ENCODE measurements at places on chromosomes 3 and 15.

- no peak for DNase-seq
Measured at GRCh38 chr15:99438691-99439523, 126.9 kb upstream of the MEF2A start.

GRCh38 chr15:73894133-73894814 lies 20.9 kb downstream of the TBC1D21 start:
- DNase-seq = no peak

GRCh38 chr15:73346735-73347312 lies 21.9 kb downstream of the HCN4 start:
- peak; percentile 73 for DNase-seq

GRCh38 chr15:66722757-66723540 lies 20.9 kb downstream of the SMAD6 start:
- no peak for DNase-seq

DNA sequence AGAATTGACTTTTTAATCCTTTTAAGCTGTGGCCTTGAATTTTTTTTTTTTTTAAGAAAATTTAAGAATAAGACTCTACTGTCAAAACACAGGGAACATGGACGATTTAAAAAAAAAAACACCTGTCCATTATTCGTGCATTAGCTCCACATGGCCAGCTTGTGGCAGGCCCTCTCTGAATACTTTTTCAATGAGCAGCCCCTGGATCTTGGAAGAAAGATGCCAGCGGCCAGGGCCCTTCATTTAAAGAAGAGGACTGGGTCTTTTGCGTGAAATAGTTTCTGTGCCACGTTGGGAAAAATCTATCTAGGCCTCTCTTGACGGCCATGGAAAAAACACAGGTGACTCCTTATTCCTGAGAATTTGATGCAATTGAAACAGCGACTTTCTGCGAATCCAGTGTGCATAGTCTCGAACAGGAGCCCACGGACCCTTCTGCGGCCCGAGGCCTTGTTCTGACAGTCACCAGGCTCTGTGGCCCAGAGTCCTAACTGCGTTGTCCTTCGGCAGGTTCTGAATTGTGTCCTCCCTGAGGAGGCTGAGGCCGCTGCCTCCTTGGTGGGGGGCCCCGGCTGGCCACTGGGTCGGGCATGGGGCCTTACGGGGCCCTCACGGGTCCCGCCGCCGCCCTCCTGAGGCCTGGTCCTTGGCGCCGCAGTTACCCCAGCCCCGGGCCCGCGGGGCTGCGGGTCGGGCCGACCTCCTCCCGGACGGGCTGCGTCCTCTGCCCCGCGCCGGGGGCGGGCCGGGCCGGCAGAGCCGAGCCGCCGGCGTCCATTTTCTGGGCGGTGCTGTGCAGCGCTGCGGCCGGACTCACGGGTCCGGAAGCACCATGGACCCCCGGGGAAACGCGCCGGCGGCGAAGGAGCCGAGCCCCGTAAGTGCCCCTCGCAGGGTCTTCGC lies 33.5 kb downstream of the ZBTB38 start:
- DNase-seq = peak; percentile 86

DNA sequence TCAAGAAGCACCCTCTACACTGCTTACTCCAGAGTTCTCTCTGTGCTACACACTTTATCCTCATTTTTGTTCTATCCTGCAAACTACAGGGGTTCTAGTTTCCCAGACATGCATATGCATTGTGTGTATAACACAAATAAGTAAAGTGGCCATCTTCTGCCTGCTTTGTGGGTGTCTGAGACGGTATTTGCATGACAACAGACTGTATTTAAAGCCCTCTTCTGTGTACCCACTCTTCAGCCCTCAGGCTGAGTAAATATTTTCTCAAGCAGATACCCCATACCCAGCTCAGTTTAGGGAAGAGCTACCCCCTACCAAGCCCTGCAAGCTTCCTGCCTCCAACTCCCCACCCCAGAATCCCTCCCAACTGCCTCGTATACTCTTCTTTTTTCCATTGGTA lies 31.7 kb downstream of the SYNPR start:
- no peak for DNase-seq

DNA sequence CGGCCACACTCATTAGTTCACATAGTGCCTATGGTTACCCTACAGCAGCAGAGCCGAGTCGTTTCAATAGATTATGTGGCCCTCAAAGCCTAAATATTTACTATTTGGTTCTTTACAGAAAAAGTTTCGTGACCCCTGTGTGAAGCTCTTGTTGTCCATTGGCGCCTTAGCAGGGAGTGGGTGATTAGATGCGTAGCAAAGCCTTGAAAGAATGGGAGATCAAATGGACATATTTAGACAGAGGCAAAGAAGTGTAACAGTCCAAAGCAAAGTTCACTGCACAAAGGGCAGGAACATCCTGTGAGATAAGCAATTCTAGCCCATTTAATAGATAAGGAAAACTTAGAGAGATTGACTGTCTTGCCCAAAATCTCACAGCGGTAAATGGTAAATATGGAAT lies 247.4 kb upstream of the TRIM42 start:
- DNase-seq = no peak

DNA sequence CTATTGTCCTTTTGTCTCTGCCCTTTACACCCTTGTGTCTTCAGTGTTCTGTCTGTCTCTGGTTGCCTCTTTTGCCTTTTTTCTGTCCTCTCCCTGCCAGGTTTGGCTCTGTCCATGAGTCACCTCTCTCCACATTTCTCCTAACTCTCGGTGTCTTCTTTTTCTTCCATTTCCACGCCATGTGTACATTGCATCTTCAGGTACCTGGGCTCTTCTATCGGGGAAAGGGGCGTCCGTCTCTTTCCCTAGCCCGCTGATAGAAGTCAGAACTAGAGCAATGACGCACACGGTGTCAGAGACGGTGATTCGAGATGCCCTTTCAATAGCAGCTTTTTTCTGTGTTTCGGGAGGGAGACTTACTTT lies 641 bp downstream of the OPA1 start:
- no peak for DNase-seq

DNA sequence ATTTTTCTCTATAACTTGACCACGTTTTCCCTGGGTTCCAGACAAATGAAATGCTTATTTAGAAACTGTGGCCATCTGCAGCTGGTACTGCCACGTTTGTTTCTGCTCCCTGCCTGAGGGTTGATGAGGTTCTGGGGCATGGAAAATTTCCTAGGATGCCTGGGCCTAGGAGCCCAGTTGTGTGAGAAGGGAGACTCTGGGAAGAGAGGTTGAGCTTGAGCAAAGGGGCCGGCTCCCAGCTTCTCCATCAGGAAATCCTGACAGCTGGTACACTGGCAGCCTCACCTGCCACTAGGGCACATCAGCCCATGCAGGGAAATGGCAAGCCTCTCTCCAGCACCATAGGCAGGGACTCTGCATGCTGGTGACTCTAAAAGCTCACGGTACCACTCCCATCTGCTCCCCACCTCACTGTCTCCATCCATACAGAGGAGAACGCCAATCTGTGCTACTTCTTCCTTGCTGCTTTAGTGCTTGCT lies 165.4 kb upstream of the PPP2R3A start:
- no peak for DNase-seq

DNA sequence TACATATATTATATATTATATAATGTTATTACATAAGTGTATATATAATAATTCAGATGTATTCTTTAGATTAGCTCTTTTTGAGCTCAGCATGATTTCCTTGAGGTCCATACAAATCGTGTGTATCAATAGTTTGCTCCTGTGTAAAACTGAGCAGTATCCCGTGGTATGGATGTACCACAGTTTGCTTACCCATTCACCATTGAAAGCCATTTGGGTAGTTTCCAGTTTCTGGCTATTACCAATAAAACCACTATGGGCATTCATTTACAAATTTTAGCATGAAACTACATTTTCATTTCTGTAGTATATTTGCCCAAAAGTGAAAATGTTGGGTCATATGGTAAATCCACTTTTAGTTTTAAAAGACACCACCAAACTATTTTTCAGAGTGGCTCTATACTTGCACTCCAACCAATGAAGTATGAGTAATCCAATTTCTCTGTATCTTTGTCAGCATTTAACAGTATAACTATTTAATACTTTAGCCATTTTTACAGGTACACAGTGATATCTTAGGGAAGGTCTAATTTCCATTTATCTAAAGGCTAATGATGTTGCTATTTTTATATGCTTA lies 1361.4 kb upstream of the GBE1 start:
- no peak for DNase-seq

- DNase-seq = peak; percentile 18
Measured at GRCh38 chr3:4029135-4029534, 229.9 kb downstream of the LRRN1 start.

GRCh38 chr15:33794453-33794852 lies 173.8 kb upstream of the CHRM5 start:
- no peak for DNase-seq

- no peak for DNase-seq
Measured at GRCh38 chr3:134090031-134090430, 60.3 kb upstream of the SLCO2A1 start.

GRCh38 chr3:70127192-70127591 lies 127.7 kb downstream of the SAMMSON start:
- no peak for DNase-seq

GRCh38 chr15:63372018-63372705 lies 9.5 kb downstream of the CA12 start:
- DNase-seq = peak; percentile 54

DNA sequence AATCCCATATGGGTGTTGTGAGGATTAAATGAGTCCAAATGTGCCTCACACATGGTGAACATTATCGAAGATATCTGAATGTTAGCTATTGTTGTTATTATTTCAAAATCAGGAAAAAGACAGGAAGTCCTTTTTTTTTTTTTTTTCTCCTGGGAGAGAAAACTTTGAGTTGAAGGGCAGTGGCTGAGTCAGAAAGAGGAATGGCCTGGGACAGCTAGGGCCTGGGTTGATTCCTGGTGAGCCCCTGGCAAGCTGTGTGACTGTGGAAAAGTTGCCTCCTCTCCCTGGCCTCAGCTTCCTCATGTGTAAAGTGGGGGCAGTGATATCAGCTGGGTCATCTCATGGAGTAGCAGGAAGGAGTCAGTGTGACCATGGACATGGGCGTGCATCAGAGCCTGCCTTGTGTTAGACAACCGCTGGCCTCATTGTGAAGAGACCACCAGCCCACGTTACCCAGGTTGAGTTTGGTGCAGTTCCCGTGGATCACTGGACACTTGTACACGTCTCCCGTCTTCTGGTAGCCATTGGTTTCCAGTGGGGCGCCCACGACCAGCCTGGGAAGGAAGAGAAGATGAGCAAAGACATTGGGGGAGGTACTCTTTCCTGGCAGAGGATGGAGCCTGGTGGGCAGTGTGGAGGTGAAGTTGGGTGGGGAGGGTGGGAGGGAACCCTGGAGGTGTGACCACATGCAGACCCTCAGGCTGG lies 63.1 kb downstream of the ITGA11 start:
- peak; percentile 50 for DNase-seq

DNA sequence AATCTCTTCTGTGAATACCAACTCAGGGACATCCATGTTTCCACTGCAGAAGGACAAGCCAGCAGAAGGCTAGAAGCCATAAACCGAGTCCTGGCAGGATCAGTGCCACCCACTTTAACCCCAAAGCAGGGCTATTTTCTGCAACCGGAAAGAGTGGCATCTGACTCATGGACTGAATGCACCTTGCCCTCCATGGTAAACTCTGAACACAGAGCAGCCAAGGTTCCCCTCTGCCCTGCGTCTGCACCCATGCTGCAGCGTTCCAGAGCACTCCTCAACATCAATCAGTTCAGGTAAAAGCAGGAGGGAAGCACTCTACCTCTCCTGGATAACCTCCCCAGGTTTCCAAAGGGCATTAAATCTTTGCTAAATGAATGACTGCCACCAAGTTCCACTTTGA lies 801 bp upstream of the NGRN start:
- no peak for DNase-seq

DNA sequence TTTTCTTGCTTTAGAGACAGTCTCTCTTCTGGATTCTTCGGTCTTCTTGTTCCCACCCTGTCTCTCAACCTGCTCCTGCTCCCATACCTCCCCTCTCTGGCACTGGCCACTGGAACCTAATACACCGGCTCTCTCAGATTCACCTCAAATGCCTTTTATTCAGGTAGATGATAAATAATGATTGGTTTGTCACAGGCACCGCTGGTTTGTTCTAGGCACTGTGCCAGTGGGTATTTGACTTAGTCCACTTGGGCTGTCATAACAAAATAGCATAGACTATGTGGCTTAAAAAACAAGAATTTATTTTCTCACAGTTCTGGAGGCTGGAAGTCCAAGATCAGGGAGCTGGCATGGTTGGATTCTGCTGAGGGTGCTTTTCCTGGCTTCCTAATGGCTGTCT lies 278.2 kb upstream of the STT3B start:
- DNase-seq = no peak

- DNase-seq = no peak
Measured at GRCh38 chr3:172606021-172606420, 82.8 kb upstream of the TNFSF10 start.

GRCh38 chr3:179452176-179452564 lies 900 bp upstream of the GNB4 start:
- DNase-seq = no peak

GRCh38 chr3:8658306-8659212 lies 14.0 kb upstream of the SSUH2 start:
- DNase-seq = peak; percentile 94

DNA sequence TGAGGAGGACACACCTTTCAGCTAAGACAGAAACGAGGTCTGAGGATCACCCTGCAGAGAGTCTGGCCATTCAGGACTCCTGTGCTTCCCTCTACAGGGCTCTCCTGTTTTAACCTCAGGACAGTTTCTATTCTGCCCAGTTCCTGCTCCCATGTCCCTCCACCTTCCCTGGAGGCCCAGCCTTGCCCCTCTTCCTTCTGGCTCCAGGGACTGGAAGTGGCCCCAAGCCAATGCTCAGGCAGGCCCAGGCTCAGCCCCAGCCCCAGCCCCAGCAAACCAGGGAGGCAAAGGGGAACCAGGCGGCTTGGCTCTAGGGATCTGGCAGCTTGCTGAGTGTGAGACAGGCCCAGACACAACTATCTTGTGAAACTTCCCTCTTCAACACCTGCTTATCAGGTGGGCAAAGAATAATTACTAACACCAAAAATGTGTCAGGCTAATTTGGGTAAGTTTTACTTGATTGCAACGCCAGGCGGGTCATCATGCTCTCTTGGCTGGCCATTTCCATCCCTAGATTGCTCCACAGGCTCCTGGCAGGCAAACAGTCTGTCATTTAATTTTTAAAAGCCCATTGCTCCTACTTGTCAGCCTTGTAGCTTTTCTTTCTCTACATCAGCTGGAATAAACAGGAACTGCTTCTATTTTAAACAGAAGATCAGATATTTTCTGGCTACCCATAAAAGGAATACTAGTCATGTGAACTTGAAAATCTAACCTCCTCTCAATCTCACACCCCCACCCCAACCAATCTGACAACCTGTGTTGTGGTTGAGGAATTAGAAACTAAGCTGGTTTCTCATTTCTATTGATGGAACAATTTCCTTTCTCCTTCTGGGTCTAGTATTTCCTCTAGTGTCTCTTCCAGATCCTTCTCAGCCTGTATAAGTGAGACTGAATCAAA lies 33.5 kb downstream of the UPK1B start:
- peak; percentile 81 for DNase-seq
